ENCODE measurements at places on chromosomes 12 and 14.

GRCh38 chr14:60925286-60925685 is 55.6 kb downstream of the TRMT5 start:
- DNase-seq = no peak

GRCh38 chr12:120466560-120467315 is 2.8 kb downstream of the SRSF9 start:
- DNase-seq = peak; percentile 72

- DNase-seq = peak; percentile 68
Measured at GRCh38 chr14:24307575-24308341, at the start of gene CIDEB. Gene CIDEB, minus strand, starts transcription at chr14:24307977. Its CDS starts 119 bp downstream, at chr14:24307858.

DNA sequence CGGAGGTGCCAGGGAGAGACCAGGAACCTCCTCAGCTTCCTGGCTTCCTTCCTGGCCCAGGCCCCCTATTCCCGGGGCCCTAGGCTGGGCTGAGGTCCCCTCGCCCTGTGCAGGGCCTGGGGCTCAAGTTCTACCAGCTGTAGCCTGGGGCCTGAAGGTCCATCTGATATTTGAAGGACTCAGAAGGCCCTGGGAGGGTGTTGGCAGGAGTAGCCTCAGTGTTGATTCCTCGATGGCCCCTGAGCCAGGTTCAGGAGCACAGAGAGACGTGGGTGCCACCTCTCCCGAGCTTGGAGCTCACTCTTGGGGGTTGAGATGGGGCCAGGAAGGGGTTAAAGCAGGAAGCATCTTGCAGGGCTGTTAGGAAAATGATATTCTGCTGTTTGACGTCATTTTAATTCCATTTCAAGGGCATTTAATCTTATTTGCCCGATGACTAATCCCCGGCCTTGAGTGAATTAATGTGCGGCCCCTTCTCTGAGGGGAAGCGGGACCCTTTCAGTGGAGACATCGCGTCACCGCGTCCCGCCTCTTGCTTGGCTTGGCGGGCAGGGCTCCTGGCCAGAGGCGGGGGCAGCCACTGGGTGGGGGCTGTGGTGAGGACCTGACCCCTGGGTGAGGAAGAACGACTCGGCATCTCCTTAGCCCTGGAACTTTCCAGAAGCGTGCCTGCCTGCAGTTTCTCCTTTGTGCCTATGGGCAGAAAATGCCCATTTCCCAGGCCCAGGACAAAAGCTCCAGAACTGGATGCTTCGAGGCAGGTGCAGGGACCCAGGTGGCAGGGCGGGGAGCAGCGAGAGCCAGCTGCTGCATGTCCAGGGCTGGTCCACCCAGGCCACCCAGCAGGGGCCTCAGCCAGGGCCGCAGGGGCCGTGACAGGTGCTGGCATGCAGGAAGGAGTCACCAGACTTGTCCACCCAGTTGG is 158.3 kb downstream of the KIF26A start:
- peak; percentile 22 for DNase-seq

GRCh38 chr14:43790681-43791080 is 716.4 kb downstream of the FSCB start:
- DNase-seq = no peak

DNA sequence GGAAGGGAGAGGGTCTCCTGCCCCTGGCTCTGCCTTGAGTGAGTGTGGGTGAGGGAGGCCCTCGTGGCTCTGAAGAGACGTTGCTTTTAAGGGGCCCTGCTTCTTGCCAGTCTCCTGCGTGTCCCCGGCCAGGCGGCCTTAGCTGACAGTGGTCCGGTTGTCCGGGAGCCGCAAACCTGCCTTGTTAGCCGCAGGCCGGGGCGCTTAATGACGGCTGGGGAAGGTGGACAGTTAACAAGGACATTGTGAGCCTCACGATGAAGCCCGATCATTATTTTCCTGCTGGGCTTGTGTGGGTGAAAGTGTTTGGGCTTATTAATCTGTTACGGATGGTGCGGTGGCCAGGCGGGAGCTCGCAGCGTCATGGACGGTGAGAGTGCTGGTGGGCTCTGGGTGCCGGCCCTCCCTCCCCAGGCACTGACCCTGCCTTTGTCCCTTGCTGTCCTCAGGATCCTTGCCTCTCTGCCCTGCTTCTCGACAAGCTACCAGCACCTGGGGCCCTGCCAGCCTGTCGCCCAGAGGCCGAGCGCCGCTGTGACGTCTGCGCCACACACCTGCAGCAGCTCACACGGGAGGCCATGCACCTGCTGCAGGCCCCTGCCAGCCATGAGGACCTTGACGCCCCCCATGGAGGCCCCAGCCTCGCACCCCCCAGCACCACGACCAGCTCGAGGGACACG is 13.3 kb downstream of the KIF26A start:
- no peak for DNase-seq
